Mammary epithelial cell (primary cell): ENCODE measurements at places on chromosomes 3 and 15. TPM values are rescaled to one million over a fixed set of nuclear protein-coding genes. Genes with fewer than 3 reads are reported as not detected.

The MYZAP gene
- total RNA-seq, result 1.0 TPM

The SOX2 gene
- not detected for total RNA-seq

The PLCH1 gene
- total RNA-seq, result 0.28 TPM in 1 of 2 replicates, not detected in the other

The TNNC1 gene
- 0.33 TPM for total RNA-seq

The SCAPER gene
- total RNA-seq, result 9.2 TPM

The ALDH1A2 gene
- 0.47 and 0.61 TPM in 2 replicates for total RNA-seq

The PLSCR2 gene
- not detected in 2 replicates for total RNA-seq

The GOLGA8J gene
- total RNA-seq, result not detected

The FRMD5 gene
- total RNA-seq, result 17.5 TPM

The IDH2 gene
- 39.5 TPM for total RNA-seq

The KNL1 gene
- 1.8 TPM for total RNA-seq

The PLA2G4F gene
- total RNA-seq, result 0.71 and 0.99 TPM in 2 replicates

The ZNF662 gene
- total RNA-seq, result 3.8 TPM

The CRABP1 gene
- total RNA-seq, result not detected

The PPP2R3A gene
- 9.6 and 16.4 TPM in 2 replicates for total RNA-seq

The COMMD4 gene
- total RNA-seq, result 45.3 TPM

The LYZL4 gene
- total RNA-seq, result not detected

The AGBL1 gene
- not detected for total RNA-seq

The MFGE8 gene
- total RNA-seq, result 145 and 175 TPM in 2 replicates

The C2CD4A gene
- total RNA-seq, result not detected

The CNTN4 gene
- total RNA-seq, result not detected in 2 replicates

The CMTM7 gene
- total RNA-seq, result 57.4 and 62.1 TPM in 2 replicates

The SPSB4 gene
- total RNA-seq, result not detected in 2 replicates

The RUVBL1 gene
- total RNA-seq, result 53.7 TPM

The KIF9 gene
- total RNA-seq, result 5.2 and 5.6 TPM in 2 replicates

The CCR1 gene
- not detected in 2 replicates for total RNA-seq

The RBPMS2 gene
- not detected for total RNA-seq

The ZNF660 gene
- 0.24 and 0.51 TPM in 2 replicates for total RNA-seq

The ADCY5 gene
- total RNA-seq, result not detected in 2 replicates

The FRMD4B gene
- total RNA-seq, result 42.0 TPM

The CHDH gene
- 0.40 and 0.78 TPM in 2 replicates for total RNA-seq

The TADA3 gene
- 75.5 TPM for total RNA-seq

The SLC22A13 gene
- 2.5 and 3.4 TPM in 2 replicates for total RNA-seq

The PPP1R14D gene
- not detected in 2 replicates for total RNA-seq

The CFAP92 gene
- 0.83 TPM for total RNA-seq

The CYP11A1 gene
- total RNA-seq, result not detected in 2 replicates

The UPK1B gene
- not detected for total RNA-seq

The ENTPD3 gene
- total RNA-seq, result 11.5 TPM

The TRAT1 gene
- not detected in 2 replicates for total RNA-seq

The MCTP2 gene
- 24.2 and 24.5 TPM in 2 replicates for total RNA-seq

The CHRD gene
- not detected in 2 replicates for total RNA-seq

The CCDC80 gene
- 25.9 and 30.3 TPM in 2 replicates for total RNA-seq

The MAP2K5 gene
- total RNA-seq, result 6.5 TPM

The ANKRD28 gene
- total RNA-seq, result 49.2 TPM

The MAPKBP1 gene
- 109 and 121 TPM in 2 replicates for total RNA-seq

The CCDC54 gene
- total RNA-seq, result not detected

The MAN2C1 gene
- 156 and 194 TPM in 2 replicates for total RNA-seq

The HES1 gene
- total RNA-seq, result 60.3 and 74.4 TPM in 2 replicates

The CTSH gene
- total RNA-seq, result 74.2 TPM

The FETUB gene
- not detected for total RNA-seq

The P2RY1 gene
- total RNA-seq, result not detected in 2 replicates

The DISP2 gene
- 1.4 and 1.6 TPM in 2 replicates for total RNA-seq

The AP3B2 gene
- 12.3 TPM for total RNA-seq

The TTC21A gene
- total RNA-seq, result 5.7 TPM

The CX3CR1 gene
- total RNA-seq, result not detected in 2 replicates

The ARHGAP11A gene
- total RNA-seq, result 26.7 and 59.0 TPM in 2 replicates

The FOXB1 gene
- not detected for total RNA-seq

The NXPE3 gene
- total RNA-seq, result 21.5 TPM

The DET1 gene
- total RNA-seq, result 3.0 TPM

The CPNE4 gene
- total RNA-seq, result 1.5 TPM
